BJ (cell line): ENCODE measurements at places on chromosomes 13 and 19. TPM values are rescaled to one million over a fixed set of nuclear protein-coding genes. Genes with fewer than 3 reads are reported as not detected.

GAPDHS gene
- polyA plus RNA-seq = not detected in 2 replicates

AXL gene
- polyA plus RNA-seq = 190 and 260 TPM in 2 replicates

PTPRH gene
- polyA plus RNA-seq = 2.2 and 4.3 TPM in 2 replicates

FARP1 gene
- 64.0 and 76.9 TPM in 2 replicates for polyA plus RNA-seq

COL4A1 gene
- 345 and 375 TPM in 2 replicates for polyA plus RNA-seq

URAD gene
- not detected in 2 replicates for polyA plus RNA-seq

MRI1 gene
- 28.4 and 42.1 TPM in 2 replicates for polyA plus RNA-seq

IL17D gene
- polyA plus RNA-seq = 0.47 and 0.48 TPM in 2 replicates

SBK2 gene
- 0.07 TPM in 1 of 2 replicates, not detected in the other for polyA plus RNA-seq

SUGP1 gene
- 28.9 and 34.1 TPM in 2 replicates for polyA plus RNA-seq
